T1000 (cell line): ENCODE measurements at places on chromosomes 13 and 19.

DNA sequence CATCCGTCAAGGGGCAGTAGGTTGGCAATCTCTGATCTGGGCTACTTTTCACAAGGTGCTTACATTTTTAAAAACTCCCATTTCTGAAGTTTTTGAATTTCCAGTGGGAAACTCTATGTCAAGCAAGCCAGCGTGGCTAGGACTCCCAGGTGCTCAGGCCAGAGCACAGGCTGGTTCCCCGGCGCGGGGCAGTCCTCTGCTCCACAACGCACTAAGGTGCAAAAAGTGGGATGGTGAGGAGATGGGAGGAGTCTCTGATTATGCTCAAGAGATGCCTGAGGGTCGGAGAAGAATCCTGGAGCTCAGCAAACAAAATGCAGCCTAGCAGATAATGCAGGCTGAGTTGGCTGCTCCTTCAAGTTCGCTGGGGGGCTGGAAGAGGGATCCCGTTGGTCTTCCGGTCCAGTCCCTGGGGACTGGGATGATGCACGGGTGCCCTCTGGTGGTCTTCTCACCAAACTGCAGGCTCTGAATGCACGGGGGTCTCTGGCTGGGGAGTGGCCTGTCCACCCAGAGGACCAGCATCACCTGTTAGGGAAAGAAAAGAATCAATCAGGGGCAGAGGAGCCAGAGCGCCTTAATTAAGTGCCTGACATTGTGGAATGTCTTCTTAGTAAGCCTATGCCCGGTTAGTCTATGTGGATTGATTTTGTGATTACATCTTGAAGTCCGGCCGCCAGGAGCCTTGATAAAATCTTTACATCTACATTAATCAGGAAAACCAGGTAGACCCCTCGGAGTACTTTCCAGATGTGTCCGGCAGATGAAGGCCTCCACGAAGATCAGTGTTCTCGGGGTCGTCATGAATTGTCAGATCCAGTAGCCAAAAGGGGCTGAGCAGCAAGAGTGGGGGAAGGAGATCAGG, 244.4 kb upstream of the MAB21L1 start:
- DNase-seq = peak; percentile 31

DNA sequence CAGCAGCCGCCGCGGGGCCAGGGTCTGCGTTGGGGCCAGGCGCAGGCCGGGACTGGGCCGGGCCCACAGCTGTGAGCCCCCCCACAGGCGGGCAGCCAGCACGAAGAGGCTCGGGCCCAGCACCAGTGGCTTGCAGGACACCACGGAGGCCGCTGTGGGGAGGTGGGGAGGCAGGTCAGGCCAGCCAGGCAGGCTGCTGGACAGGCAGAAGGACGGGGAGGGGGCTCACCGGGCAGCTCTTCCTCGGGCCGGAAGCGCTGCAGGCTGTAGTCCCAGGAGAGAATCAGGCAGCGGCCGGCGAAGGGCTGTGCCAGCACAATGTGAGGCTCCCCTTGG, 8.3 kb downstream of the LGI4 start:
- DNase-seq = no peak

DNA sequence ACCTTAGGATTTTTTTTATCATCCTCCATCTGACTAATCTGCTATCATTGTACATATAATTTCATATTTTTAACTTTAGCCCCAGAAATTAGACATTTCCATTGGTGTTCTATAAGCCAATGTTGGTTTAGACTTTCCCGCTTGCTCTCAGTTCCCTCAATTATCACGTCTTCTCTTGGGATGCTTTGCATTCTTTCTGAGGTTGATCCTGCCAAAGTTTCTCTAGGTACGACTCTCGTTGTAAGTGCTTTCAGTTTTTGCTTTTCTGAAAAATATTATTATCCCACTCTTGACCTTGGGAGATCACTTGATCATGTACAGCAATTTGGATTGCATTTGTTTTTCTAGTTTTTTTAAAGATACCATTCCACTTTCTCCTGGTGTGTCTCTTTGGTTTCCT, 270.2 kb downstream of the IRS2 start:
- DNase-seq = no peak

- no peak for DNase-seq
Observed at GRCh38 chr19:43662487-43662886, 7.5 kb downstream of the PLAUR start.

GRCh38 chr19:3670796-3671679, 29.2 kb downstream of the PIP5K1C start:
- DNase-seq = peak; percentile 30

- peak; percentile 77 for DNase-seq
Observed at GRCh38 chr19:49680421-49681351, 3.6 kb downstream of the PRMT1 start.

DNA sequence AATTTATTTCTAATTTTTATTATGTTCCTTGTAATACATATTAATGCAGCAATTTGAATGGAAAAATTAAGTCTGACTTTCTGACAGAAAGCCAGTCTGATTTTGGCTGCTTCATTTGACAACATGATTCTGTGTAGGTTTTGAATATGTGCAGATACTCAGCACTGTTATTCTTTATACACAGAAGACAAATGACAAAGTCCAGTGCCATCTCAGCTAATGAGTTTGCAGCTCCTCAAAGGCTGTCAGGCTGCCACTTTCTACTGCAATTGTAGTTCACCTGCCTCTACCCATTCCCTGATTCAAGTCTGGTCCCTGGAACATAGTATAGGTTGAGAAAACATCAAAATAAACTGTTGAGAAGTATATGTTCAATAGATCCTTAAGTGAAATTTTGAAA, 2.9 kb upstream of the CHAMP1 start:
- DNase-seq = no peak

DNA sequence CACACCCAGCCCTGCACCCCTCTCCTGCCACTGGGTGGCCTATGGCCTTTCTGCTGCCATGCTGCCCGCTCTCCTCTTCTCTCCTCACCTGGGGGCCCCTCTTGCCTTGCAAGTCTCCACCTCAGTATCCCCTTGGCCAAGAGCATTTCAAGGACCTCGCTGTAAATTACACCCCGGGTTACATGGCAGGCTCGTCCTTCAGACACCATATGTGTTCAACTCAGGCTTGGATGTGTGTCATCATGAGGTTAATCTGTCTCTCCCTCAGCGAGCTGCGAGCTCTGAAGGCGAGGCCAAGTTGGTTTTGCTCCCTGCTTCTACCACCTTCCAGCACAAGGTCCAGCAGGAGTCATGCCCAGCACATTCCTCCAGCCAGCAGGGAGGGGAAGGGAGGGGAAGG, 74.8 kb upstream of the TM9SF2 start:
- no peak for DNase-seq

DNA sequence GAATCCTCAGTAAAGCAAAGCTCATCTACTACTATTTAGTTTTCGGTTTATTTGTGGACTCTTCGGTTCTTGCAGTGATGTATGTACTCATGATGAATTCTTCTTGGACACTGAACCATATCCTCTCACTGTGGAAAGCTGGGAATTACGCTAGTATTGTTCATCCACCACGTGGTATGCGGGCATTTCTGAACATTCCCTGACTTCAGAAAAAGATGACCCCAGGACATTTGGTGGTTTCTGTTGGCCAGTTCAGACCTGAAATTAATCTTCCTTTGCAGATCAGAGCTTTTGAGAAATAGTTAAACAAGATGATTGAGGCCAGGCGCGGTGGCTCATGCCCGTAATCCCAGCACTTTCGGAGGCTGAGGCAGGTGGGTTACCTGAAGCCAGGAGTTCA, 25.3 kb upstream of the FBN3 start:
- no peak for DNase-seq

DNA sequence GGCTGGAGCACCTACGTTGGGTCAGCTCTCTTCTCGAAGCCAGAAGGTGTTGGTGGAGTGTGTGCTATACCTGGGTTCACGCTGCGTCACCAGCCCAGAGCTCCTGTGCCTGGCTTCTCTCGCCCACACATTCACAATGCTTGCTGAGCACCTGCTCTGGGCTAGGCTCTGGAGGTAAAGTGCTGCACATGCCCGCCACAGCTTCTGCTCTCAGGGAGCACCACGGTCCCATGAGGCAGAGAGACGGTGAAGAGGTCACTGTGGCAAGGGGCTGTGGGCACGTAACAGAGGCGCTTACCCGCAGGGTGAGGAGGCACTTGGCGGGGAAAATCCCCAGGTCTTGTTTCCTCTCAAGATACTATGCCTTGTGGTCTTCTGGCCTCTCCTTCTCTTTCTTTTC, 174.2 kb downstream of the TEX29 start:
- DNase-seq = no peak

DNA sequence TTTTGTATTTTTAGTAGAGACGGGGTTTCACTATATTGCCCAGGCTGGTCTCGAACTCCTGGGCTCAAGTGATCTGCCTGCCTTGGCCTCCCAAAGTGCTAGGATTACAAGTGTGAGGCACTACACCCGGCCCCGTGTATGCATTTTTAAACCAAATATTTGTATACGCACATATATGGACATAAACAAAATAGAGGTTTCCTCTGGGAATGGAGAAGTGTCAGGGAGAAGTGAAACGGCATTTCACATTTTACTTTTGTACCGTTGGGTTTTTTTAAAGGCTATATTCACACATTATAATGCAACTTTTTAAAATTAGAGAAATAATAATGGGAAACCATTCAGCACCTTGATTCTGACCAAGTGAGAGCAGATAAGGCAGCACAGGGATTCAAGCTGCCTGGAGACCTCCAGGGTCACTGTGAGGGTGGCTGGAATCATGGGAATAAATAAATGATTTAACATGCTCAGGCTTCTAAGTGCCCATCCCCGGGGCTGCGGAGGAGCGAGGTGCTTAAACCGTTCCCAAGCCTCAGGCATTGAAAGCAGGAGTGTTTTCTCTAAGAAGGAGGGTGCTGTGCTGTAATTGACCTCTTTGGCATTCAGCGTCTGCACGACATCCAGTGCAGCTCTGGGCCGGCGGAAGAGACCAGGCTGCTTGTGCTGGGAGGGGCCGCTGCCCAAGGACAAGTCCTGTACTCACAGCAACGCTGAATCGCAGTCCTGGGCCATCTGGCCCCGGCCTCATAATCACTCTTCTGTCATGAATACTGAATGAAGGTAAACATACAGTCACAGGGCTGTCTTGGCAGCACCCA, 24.7 kb downstream of the GPR42 start:
- no peak for DNase-seq

GRCh38 chr19:17418710-17419109, 1.1 kb upstream of the MVB12A start:
- no peak for DNase-seq

DNA sequence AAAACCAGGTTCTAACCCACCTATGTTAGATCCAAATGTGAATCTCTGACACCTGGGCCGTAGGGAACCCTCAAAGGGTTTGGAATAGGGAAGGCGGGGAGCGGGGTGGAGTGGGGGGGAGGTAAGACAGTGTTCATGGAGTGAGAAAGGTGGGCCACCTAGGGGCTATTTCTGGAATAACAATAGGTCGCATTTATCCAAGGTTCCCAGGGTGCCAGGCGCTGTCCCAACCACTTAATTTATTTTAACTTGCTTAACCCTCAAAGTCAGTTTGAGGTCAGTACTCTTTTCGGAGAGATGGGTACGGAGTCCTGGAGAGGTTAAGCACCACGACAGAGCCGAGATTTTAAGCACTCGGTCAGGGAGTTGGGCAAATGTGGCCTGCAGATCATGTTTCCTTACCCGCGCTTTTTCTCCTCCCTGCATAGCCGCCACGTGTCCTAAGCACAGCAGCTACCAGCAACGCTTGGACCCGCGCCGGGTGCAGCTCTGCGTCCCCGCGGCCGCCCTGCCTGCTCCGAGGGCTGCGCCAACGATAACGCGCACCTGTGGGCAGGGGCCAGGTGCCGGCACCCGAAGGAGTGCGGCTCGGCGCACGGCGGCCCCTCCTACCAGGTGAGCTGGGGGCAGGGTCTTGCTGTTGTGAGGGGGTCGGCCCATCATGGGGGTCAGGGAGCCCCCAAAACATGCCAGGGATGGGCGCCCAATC, 25.0 kb upstream of the FXYD3 start:
- no peak for DNase-seq

GRCh38 chr13:29987340-29987739, 136.9 kb upstream of the UBL3 start:
- no peak for DNase-seq

- no peak for DNase-seq
Observed at GRCh38 chr13:64884976-64885375, 2345.2 kb downstream of the PCDH9 start.

DNA sequence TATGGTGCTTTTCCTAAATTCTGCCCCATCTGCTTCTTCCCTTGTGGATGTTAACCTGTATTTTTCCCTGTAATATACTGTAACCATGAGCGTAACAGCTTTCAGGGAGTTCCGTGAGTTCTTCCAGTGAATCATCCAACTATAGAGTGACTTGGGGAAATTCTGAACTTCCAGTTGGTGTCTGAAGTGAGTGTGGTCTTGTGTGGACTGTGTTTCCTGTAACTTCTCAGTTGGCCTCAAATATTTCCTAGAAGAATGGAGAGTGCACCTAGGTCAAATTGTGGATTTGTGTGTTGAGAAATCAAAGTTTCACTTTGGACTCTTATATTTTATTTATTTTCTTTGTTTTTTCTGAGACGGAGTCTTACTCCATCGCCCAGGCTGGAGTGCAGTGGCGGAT, 11.0 kb upstream of the ZNF766 start:
- DNase-seq = no peak

GRCh38 chr13:98751861-98752466, 508 bp downstream of the SLC15A1 start:
- DNase-seq = no peak

DNA sequence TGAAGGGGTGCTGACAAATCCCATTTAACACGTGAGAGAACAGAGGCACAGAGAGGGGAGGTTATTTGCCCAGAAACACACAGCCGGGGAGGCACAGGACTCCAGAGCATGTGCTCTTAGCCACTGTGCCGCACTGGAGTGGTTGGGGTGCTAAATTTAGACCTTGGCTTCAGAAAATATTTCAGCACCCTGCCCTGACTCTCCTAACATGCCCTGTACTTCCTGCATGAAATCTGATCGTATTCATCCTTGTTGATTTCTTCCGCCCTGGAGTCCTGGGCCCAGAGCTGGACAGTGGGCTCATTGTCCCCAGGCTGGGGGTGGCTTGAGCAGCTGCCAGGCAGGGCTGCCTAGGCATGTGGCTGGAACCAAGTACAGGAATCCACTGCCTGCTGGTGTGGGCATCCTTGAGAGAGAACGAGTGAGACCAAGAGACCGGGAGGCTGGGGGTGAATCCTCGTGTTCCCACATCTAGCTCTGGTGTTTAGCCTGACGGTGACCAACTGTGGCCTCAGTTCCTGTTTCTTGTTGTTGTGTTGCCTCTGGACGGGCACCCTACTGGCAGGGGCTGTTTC, 5.3 kb downstream of the SLC27A1 start:
- no peak for DNase-seq

GRCh38 chr13:73119612-73120011, 60.8 kb downstream of the KLF5 start:
- no peak for DNase-seq

GRCh38 chr19:45972947-45973540, 621 bp downstream of the NOVA2 start:
- DNase-seq = no peak
